ENCODE measurements at places on chromosomes 13 and 19. TPM values are rescaled to one million over a fixed set of nuclear protein-coding genes. Genes with fewer than 3 reads are reported as not detected.

Gene ACP5
- 9.9 TPM for total RNA-seq

GRCh38 chr13:90800082-90800746 is 547.3 kb upstream of the MIR17HG start:
- H3K4me3 ChIP-seq: no peak overlapping the region
- H3K27me3 ChIP-seq: no peaks in the 10 kb centered on the region
- no peak overlapping the region for H3K27ac ChIP-seq
- DNase-seq: no peak
- H3K36me3 ChIP-seq: no peaks in the 10 kb centered on the region
- no peaks in the 10 kb centered on the region for H3K4me1 ChIP-seq

GRCh38 chr13:74110053-74110452 is 24.2 kb downstream of the KLF12 start:
- DNase-seq: no peak
- no peak overlapping the region for H3K4me3 ChIP-seq
- no peak overlapping the region for H3K27ac ChIP-seq
- peaks cover 31% of the 10 kb centered on the region for H3K36me3 ChIP-seq
- H3K4me1 ChIP-seq: peaks cover 16% of the 10 kb centered on the region
- H3K27me3 ChIP-seq: no peaks in the 10 kb centered on the region

DNA sequence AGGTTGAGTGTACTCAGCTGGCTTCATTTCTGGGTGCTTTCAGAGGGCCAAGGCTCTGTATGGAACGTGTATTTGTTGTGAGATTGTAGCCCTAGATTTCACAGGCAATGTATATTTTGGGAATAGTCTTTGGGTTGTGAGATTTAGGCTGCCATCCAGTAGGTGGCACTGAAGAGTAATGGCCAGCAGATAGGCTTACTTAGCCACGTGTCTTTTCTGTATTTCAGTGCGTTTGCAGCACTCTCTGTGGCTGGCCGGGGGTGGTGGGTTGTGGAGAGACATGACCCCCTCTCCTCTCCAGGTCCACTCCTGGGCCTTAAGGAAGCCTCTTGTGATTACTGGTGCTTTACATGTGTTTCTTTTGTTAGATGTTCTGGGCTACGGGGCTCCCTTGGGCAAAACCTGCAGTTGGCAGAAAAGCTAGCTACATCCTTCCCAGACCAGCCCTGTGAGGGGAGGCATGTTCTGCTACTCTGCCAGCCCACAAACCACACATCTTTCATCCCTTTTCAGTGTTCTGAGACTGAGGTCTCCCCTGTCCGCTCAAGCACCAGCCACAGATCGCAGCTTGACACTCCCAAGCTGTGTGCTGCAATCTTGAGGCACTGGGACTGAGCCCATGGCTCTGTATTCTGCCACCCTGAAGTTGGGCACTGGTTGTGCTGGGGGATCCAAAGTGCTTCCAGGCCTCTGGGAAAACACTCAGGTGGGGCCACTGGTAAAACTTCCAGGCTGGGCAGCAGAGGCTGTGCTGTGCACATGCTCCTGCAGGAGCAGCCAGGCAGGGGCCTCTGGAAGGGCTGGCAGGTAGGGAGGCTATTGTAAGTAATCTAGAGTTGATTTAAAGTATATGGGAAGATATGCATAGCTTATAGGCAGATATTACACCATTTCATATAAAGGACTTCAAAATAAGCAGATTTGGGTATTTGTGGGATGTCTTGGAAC is 1096.8 kb upstream of the PCDH20 start:
- no peaks in the 10 kb centered on the region for H3K36me3 ChIP-seq
- DNase-seq: peak; percentile 21
- H3K27ac ChIP-seq: no peak overlapping the region
- no peaks in the 10 kb centered on the region for H3K4me1 ChIP-seq
- H3K4me3 ChIP-seq: no peak overlapping the region
